DMS79 (cell line): ENCODE measurements at places on chromosomes 1 and 21.

GRCh38 chr1:43510621-43511020 lies 20.1 kb upstream of the PTPRF start:
- no peak for DNase-seq

DNA sequence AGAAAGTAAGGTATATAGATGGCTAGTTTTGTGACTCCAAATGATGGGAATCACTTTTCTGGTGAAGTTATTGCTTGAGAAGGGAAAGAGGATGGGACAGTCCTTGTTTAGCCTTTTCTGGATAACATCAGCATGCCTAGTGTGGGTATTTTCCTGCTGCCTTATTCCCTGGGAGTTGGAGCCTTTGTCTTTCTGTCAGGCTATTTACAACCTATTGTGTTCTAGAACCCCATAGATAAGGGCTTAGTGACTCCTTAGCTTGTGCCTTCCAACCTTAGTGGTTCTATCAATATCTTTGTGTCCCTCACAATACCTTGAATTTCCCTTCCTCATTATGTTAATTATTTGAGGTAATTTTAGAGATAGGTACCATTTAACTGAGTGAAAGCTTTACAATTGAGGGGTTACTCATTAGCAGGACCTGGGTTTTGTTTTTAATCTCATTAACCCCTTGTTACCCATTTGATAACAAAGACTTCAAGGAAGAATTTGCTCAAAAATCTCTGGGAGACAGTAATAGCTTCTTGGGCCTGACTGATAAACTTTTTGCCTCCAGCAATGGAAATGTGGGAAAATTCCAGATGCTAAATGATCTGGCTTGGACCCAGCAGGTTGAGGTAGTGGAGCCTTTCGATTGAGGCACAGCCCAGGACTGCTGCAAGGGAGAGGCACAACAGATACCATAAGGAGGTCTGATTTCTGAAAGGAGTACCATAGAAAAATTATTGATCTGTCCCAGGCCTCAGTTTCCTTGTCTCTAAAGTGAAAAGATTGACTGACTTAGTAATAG lies 49.0 kb downstream of the CACHD1 start:
- no peak for DNase-seq

DNA sequence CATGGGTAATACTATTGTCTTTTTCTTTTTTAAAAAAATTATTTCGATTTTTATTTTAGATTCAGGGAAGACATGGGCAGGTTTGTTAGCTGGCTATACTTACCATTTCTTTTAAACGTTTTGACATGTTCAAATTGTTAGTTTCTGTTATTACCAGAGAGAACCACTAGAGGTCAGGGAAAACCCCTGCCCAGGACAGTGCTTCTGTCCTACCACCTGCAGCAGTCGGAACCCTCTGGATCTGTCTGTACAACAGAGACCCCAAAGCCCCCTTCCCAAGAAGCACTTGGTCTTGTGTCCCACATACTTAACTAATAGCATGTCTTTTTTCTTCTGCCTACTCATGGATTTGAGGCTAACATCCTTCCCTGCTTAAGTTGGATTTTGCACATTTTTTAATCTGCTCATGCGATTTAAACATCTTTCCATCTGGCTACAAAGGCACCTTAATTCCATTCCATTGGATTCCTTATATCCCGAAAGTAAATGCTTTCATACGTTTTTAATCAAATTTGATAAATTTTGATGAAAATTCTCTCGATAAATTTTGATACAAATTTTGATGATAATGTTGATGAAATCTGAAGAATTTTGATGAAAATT lies 10.0 kb upstream of the C1orf115 start:
- no peak for DNase-seq

DNA sequence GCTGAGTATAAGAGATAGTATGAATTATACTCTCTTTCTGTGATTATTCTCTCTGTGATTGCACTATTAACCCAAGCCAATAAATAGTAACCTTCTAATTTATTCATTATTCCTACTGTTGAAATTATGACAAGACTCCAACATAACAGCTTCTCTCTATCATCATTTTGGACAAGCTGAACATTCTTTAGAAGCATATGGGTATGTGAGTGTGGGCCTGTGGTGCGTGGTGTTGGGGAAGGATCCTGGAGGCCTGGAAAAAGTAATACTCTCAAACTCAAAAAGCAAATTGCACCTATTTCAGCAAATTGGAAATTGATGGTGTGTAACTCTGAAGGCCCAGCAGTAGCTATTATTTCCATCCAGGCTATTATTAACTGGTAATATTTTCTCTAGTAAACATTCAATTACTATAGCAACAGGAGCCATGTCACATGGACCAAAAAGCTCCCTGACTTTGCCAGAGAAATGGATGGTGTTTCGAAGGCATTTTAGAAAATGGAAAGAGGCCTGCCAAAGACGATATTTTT lies 502.8 kb downstream of the LTN1 start:
- no peak for DNase-seq

- no peak for DNase-seq
Measured at GRCh38 chr1:168728473-168729404, at the start of gene DPT. Gene DPT, minus strand, starts transcription at chr1:168729206. Its CDS starts 32 bp downstream, at chr1:168729174.

DNA sequence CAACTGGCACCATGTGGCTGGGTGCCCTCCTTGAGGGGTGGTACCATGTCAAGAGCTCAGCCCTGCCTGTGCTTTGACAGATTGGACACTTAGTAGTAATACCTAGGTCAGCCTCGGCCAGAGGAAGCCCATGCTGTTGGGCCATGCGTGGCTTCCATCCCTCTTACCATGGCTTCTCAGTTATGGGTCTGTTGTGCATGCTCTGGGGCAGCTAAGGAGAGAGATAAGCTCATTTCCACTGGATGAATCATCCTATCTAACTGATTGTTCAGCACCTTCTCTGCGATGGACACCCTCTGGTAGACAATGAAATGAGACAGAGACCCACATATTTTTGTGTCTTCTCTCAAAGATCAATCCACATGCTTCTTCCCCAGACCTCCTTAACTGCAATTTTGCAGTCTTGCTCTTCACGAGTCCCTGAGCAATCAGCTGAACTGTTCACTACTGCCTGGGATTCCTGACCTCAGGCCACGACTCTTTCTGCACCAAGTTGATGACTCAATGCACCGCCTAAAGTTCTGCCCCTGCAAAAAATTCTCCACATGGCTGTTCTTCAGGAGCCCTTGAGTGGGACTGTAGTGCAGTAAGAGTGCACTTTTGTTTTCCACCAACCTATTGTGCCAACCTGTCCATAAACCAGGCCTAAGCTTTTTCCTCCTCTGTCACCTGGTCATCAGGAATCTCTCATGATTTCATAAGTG lies 6.9 kb upstream of the TRIM62 start:
- DNase-seq, result no peak

DNA sequence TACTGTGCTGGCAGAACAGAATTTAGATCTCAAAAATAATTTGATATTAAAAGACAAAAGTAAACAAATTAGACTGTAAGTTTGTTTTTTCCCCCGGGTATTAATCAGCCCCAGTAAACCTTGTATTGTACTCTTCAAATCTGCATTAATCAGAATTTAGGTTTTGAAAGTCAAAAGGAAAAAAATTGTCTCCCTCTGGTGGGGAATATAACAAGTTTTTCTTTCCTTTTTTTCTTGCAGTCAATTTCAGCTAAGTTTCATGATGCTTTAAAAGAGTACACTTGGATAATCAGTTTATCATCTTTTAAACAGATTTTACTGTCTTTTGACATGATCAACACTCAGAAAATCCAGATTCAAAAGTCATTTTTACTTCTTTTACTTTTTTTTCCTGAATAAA lies 134.5 kb upstream of the PKN2 start:
- DNase-seq, result no peak

GRCh38 chr1:207824691-207825408 lies 73.0 kb downstream of the CD46 start:
- no peak for DNase-seq

- no peak for DNase-seq
Measured at GRCh38 chr21:35578347-35578782, 482.0 kb downstream of the SETD4 start.

- no peak for DNase-seq
Measured at GRCh38 chr21:18617291-18617690, 213.7 kb upstream of the TMPRSS15 start.

- no peak for DNase-seq
Measured at GRCh38 chr1:117826540-117827078, 102.8 kb downstream of the GDAP2 start.

DNA sequence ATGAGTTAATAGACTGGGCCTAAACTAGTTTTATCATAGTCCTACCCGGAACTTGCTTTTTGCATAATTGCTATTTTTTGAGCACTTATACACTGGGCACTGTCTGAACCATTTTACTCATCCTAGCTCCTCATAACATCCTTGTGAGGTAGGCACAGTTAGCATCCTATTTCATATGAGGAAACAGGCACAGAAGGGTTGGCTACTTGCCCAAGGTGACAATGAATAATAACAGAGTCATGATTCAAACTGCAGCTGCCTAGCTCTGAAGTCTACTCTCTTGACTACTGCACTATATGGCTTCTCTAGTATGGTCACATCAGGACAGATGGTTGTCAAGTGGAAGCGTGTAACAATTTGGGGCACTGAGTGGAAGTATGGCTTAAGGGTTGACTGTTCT lies 18.2 kb upstream of the RC3H1 start:
- DNase-seq, result peak; percentile 80

DNA sequence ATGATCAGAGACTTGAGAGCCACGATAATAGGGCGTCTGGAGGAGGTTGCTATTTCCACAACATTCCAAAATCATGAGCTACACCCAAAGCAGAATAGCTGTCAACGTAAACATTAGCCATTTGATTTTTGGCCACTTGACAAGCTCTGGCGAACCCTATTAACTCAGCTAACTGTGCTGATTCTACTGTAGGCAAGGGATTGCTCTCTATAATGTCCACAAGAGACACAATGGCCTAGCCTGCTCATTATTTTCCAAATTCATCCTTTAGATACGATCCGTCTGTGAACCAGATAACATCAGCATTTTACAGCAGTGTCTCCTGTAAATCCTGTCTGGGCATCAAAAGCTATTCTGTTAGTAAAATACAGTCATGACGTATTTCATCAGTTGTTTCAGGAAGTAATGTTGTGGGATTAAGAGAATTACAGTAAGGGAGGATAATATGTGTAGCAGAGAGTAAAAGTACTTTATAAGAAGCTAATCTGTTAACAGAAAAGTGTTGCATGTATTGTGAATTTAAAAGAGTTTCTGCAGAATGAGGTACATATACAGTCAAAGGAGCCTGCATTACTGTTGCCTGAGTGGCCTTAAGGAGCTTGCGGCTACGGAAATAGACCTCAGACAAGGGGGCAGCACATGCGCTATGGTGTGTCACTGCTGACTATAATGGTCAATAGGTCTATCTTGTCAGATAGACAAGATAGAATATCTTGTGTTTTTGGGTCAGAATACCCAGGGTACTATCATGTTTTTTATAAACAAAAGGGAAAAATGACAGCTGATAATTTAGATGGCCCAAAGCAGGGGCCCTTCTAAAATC lies 44.9 kb upstream of the TINAGL1 start:
- DNase-seq, result no peak

DNA sequence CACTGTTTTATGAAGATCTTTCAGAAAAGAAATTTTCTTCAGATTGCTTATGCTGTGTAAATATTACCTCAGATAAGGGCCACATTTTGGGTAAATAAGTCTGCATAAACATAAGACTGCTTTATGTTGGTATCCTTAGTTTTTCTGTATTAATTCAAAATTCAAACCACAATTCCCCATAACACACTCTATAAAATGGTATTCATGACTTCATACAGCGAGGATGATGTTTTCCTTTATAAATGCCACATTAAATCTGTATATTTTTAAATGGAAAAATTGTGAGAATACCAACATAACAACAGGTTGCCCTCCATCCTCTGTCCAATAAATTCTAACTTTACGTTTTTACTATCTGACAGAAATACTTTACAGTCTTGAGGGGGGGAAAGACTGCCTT lies 248.7 kb upstream of the CXADR start:
- DNase-seq, result no peak

DNA sequence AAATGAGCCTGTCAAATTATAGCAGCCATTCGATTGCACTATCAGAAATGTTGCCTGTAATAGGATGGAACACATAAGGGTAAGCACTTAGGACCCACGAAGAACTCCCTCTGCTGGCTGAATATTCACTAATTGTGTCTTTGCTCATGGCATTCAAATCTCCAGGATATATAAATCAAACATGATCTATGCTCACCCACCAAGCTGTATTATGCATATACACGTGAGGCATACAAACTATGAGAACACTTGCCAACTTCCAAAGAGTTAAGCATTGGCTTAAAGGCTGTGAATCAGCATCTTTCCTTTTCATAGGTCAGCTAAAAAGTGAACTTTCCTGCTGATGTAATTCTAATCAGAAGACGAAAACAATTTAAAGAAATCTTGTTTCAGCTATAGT lies 34.5 kb downstream of the TMPRSS15 start:
- no peak for DNase-seq

DNA sequence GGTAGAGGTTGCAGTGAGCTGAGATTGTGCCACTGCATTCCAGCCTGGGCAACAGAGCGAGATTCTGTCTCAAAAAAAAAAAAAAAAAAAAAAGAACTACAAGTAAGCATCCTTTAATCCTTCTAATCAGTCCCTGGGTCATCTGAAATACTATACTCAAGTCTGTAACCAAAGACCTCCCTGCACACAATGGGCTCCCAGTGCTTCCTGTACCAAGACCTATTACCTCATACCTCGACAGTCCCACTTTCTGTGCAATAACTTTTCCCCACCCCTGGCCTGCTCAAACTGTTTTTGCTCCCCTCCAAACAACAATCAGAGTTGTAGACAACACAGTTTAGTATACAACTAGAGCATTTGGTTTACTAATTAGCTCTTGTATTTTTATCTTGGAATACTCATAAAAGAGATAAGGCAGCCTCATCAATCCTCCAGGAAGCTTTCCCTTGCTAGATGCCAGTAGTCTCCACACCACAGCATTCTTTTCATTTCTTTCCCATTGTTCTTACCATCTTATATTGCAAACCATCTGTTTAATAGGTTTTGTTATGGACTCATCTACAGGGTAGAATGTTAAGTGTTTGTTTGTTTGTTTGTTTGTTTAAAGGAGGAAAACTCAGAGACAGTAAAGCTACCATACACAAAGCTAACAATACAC lies 19.2 kb upstream of the RLF start:
- DNase-seq, result no peak

DNA sequence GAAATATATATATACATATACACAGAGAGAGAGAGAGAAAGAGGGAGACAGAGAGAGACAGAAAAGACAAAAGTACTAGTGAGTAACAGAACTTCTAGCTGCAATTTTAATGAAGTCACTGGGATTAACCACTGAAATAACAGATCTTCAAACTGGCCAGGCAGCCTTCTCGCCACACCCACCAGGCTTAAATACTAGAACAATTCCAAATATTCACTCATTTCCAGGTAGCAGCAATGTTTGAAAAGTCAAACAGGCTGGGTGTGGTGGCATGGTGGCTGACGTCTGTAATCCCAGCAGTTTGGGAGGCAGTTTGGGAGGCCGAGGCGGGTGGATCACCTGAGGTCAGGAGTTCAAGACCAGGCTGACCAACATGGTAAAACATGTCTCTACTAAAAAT lies 5.2 kb downstream of the PRDX1 start:
- DNase-seq, result no peak

- DNase-seq, result no peak
Measured at GRCh38 chr1:13618483-13618882, 34.9 kb downstream of the PDPN start.

GRCh38 chr1:110605901-110606656 lies at the start of gene KCNA2:
Gene KCNA2, minus strand, starts transcription at chr1:110606358. Its CDS starts 1,576 bp downstream, at chr1:110604782.
- DNase-seq, result no peak
